ENCODE measurements at places on chromosomes 7 and 10.

- DNase-seq = no peak
These were observed 165.6 kb downstream of the TPK1 start for GRCh38 chr7:144670218-144670617.

- DNase-seq = no peak
These were observed 40.3 kb downstream of the PDGFA start for GRCh38 chr7:479115-479947.

- DNase-seq = no peak
These were observed 96.6 kb downstream of the SNX10 start for GRCh38 chr7:26388256-26388655.

DNA sequence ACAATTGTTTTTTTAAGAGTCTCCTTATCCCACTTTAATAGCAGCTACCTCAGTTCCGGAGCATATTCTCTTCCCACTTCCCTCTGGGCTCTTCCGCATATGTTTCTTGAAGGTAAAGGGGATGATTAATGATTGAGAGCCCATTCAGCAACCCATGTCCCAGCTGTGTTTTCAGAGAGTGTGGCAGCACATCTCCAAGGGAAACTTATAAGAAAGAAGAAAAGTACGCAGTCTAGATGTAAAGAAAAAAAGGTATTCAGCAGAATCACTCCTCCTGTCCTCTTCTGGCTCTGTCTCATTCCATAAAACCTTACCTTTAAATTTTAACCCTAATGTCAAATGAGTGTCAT lies 9.7 kb upstream of the ANKRD7 start:
- no peak for DNase-seq

- no peak for DNase-seq
These were observed 110.1 kb upstream of the GPR22 start for GRCh38 chr7:107359520-107360316.

GRCh38 chr10:70461397-70462348 lies 16.9 kb upstream of the PALD1 start:
- DNase-seq = peak; percentile 16

DNA sequence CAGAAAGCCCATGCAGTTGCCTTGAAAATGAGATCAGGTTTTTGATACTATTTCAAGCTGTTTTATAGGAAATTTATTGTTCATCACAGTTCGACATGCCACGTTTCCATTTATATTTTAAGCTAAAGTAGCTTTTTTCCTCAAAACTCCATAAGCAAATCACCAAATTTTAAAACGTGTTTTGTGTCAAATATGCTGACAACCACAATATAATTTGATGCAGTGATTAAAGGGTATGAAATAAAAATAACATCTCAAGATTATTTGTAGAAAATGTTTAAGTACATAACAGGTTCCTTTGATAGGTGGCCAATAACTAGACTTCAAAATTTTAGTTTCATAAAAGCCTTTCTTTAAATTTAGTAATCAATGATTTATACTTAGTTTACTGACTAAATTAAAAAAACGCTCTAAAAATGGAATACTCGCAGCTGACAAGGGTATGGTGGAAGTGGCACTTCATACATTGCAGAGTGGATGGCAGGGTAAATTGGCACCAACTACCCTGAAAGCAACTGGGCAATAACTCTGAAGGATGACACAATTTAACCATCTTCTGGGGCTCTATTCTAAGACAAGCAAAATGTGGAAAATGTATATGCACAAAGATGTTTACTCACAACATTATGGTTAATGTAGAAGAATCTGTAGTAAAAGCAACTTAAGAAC lies 481.6 kb downstream of the TNS3 start:
- no peak for DNase-seq

DNA sequence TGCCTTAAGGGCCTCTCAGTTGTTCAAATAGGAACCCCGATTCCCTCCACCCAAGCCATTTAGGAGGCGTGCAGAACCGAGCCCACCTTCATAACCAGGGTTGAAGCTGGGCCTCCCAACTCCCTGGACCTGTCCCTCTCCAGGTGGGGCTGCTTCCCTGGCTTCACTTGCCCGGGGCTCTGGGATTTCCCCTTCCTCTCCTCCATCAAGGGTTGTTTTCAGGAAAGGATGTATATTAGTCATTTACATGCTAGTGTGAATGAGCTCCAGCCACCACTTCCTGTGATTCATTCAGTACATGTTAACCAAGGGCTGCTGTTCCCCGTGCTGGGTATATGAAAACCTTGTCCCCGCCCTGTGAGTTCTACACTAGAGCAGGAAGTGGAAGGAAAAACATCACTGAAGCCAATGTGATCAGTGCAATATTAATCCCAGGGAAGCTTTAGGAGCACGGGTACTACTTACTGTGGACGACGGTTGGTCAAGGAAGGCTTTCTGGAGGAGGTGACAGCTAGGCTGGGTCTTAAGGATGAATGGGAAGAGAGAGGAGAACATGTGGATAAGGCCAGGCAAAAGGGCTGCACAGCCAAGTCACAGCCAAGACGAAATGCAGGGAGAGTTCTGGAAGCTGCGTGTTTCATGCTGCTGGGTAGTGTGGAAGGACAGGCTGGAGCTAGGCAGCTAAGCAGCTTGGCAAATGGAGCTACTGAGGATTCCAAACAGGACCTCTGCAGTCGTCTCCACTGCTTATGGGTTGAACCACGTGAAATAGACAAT lies 150.1 kb upstream of the SHH start:
- peak; percentile 20 for DNase-seq

DNA sequence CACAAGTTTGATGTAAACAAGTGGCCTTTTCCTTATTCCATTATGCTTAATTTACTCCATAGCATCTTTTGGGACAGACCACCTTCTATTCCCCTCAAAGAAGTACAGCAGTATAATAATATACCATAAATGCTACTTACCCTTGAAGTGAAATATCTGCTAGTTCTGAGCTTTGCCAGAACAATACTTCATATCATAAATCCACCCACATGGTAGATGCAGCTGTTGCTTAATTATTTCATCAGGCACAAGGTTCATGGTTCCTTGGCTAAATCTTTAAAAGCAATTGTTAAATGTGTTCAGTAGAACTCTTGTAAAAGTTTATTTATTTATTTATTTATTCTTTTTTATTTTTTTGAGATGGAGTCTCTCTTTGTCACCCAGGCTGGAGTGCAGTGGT lies 32.9 kb downstream of the CSTF2T start:
- DNase-seq = no peak

GRCh38 chr7:32639122-32639521 lies 143.8 kb downstream of the AVL9 start:
- no peak for DNase-seq

DNA sequence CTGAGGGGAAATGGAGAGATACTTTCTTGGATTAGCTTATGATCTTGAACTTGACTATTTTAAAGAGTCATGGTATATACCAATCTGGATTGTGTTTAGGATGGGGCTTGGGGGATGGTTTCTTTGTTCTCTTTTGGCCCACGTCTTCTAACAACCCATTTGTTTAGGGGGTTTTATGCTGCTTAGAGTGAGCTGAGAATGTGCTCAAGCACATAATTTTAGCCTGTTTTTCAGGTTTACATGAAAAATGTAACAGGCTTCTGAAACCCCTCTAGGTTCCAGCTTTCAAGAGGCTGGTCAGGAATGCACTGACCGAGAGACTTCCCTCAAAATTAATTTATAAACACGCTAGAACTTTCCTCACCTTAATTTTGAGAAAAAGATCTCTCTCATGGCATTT lies 94.3 kb downstream of the AUTS2 start:
- DNase-seq = no peak
